Activated naive CD4-positive, alpha-beta T cell (primary cell): ENCODE measurements at places on chromosomes 12 and 14.

DNA sequence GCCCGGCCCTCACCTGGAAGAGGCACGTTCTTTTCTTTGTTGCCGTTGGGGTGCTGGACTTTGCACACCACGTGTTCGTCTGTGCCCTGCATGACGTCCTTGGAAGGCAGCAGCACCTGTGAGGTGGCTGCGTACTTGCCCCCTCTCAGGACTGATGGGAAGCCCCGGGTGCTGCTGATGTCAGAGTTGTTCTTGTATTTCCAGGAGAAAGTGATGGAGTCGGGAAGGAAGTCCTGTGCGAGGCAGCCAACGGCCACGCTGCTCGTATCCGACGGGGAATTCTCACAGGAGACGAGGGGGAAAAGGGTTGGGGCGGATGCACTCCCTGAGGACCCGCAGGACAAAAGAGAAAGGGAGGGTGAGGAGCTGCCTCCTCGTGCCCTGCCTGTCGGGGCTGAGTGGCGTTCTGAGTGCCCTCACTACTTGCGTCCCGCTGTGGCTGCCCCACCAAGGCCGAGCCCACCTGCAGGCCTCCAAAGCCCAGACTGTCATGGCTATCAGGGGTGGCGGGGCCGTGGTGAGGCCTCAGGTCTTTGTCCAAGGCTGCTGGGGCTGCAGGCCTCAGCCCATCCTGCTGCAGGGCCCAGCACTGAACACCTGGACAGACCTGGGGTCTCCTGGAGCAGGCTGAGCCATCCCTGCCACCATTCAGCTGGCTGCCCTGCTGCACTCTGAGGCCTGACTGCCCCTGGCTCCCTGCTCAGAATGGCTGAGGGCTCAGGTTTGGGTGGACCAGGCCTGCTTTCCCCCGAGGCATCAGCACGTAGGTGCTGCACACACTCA, 329.7 kb downstream of the TMEM121 start:
- no peak for DNase-seq

DNA sequence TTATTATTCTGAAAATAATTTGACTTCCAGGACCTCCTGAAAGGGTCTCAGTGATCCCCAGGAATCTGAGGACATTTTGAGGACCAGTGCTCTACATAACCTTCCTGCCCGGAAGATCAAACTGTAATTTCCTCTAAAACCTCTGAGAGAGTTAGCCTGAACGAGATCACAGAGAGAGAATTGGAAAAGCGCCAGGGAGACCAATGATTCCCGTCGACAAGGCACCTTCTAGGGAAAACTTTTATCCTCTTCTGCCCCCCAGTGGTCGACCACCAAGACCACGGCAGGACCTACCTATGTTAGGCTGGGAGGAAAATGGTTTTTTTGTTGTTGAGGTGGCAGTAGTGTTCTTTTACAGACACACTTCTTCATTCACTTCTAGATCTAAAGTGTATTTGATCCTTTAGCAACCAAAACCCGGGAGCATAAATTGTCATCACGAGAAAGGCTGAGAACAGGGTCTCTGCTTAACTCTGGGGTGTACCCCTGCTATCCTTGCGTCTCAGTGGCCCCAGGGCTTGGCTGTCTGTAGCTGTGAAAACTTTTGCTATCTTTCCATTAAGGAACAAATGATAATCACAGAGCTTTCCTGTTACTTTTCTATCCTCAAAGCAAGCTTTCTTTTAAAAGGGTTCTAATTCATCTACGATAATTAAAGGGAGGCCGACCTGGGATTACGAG, 62.9 kb upstream of the NID2 start:
- DNase-seq: no peak

- no peak for DNase-seq
Observed at GRCh38 chr14:92704821-92705220, 43.6 kb downstream of the LGMN start.

- DNase-seq: no peak
Observed at GRCh38 chr12:20376984-20377383, 8.6 kb downstream of the PDE3A start.

DNA sequence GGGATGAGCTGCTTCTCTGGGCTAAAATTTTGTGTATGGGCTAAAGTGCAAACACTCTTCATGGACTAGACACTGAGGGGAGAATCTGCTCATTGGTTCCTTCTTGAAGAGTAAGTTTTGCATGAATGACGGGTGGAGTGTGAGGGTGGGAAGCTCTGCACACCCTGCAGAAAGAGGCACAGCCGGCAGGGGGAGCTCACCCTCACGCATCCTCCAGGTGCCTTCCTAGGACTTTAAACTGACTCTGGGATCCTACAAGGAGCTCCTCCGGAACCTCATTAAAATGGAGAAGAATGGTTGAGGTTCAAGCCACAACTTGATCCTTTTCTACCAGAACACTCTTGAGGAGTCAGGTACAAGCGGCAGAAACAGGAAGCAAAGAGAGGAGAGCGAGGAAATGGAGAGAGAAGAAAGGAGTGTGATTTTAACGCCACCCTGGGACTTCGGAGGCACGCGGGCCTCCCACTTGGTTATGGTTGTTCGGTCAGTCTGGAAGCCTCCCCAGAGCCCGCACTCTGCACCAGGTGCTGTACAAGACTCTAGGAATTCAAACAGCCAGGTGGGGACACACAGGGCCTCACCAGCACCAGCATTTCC, 87.5 kb downstream of the SETD3 start:
- DNase-seq: peak; percentile 8

DNA sequence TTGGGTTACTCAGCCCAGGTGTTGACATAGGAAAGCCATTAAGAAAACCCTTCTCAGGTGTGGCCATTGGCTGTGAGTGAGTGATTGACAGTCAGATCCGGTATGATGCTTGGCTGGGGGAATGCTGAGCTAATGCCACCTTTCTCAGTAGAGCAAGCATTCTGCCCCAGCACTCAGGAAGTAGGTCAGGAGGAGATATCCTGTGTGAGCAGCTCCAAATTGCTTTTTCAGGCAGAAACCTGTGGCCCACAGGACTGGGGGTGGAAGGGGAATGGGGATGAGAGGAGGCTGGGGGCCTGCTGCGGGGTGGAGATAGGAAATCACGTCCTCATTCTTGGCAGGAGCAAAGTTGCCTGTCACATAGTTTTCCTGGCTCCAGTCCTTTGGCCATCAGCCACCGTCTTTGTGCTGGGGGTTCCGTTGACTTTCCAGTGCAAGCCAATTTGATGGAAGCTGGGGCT, 55.7 kb downstream of the NINJ2 start:
- no peak for DNase-seq

- no peak for DNase-seq
Observed at GRCh38 chr12:73465106-73465505, 1072.5 kb upstream of the ATXN7L3B start.

DNA sequence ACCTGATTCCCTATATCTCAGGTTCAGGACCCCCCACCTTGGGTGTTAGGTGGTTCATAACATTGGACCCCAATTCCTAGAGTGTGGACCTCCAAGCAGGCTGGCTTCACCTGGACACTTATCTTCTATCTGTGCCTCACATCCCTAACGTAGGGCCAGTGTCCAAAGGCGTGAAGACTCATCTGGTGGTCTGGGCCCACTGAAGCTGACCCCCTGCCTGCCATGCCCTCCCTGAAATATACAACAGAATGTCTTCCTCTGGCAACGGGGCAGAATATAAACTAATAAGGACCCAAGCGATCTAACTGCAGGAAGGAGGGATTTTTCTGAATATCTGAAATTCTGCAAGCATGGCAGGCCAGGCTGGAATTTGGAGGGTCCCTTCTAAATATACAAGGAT, 5.6 kb downstream of the HOXC13 start:
- DNase-seq: no peak

GRCh38 chr14:71011479-71011878, 104.2 kb downstream of the PCNX1 start:
- no peak for DNase-seq

- no peak for DNase-seq
Observed at GRCh38 chr12:2256915-2257314, 204.1 kb downstream of the CACNA1C start.

GRCh38 chr12:18421867-18422266, 160.5 kb downstream of the PIK3C2G start:
- no peak for DNase-seq

DNA sequence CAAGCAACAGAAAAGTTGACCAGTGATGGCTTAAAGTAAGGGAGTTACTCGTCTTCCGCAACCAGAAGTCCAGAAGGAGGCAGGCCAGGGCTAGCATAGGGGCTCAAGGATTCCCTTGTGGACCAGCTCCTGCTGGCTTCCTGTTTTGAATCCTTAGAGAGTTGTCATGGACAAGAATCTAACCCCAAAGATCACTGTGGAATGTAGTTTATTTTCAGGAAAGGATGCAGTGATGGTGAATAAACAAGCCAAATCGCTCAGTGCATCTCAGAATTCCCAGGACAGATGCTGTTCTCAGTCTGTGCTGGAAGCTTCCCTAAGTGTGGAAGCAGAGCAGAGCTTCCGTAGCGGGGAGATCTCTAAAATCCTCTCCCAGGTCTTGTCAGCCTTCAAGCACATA, 311.3 kb downstream of the C12orf75 start:
- no peak for DNase-seq

DNA sequence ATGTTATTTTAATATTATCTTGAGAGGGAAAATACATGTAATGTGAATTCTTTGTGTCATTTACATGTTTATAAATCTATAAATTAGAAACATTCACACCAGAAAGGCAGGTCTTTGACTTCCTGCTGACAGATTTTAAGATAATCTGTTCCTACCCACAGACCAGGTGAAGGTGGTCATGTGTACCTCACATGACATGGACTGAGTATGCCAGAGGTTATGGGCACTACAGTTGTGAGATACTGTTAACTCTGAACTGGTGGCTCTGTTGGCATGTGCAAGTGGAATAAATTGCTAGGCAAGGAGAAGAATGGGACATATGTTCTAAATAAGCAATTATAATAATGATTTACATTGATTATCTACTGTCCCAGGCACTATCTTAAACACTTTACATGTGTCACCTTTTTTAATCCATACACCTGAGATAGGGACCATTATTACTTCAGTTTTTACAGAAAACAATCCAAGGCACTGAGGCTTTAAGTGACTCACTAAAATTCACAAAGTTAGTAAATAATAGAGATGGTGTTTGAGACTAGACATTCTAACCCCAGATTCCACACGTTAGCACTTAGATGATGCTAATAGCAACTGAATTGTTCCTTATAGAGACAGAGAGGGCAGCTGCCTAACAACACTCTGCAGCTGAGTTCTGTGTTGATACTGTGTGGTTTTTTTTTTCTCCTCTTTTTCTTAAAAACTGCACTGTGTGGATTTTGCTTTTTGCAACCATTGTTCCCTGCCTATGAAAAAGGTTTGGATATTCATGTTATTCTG, 23.8 kb downstream of the SLC16A7 start:
- DNase-seq: no peak

DNA sequence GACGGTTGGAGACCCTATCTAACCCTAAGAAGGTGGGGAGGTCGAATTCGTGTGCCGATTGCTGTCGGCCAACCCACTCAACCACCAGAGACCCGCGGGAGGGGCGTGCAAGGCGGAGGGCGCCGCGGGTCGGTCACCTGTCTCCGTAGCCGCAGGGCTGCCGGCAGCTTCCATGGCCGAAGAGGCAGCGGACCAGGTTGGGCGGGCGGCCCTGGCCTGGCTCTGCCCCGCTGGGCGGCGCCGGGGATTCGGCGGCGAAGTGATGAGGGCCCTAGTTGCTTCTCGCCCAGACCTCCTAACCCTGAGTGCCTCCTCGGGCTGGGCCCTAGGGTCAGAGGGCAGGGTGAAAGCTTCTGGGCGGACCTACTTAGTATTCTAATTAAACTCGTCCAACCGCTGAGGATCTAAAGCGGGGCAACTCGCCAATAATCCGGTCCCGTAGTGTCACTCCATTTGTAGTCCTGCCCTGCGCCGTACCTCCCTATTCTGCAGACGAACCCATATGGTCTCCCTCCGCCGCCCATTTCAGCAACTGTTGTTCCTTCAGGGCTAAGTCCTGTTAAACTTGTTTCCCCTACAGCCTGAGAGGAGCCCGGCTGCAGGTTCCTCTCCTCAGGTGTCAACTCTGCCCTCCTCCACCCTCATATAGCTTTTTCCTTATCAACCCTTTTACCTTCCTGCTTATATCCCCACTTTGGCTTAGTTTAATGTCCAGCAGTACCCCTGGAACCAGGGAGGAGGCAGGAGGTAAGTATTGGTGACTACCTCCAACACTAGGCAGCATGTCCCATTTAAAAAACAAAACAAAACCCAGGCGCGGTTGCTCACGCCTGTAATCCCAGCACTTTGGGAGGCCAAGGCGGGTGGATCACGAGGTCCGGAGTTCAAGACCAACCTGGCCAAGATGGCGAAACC, at the start of gene PYM1:
Gene PYM1 (minus strand): TSS at position 307 of the 915 bp plus-strand sequence. CDS start 133 bp downstream, at position 174.
- no peak for DNase-seq

DNA sequence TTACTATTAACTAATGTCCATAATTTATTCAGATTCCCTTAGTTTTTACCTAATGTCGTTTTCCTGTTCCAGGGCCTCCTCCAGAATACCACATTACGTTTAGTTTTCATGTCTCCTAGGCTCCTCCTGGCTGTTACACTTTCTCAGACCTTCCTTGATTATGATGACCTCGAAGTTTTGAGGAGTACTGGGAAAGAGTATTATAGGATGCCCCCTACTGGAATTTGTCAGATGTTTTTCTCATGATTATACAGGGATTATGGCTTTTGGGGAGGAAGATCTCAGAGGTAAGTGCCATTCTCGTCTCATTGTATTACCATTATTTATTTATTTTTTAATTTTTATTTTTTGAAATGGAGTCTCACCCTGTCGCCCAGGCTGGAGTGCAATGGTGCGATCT, 17.7 kb upstream of the C1S start:
- DNase-seq: no peak

DNA sequence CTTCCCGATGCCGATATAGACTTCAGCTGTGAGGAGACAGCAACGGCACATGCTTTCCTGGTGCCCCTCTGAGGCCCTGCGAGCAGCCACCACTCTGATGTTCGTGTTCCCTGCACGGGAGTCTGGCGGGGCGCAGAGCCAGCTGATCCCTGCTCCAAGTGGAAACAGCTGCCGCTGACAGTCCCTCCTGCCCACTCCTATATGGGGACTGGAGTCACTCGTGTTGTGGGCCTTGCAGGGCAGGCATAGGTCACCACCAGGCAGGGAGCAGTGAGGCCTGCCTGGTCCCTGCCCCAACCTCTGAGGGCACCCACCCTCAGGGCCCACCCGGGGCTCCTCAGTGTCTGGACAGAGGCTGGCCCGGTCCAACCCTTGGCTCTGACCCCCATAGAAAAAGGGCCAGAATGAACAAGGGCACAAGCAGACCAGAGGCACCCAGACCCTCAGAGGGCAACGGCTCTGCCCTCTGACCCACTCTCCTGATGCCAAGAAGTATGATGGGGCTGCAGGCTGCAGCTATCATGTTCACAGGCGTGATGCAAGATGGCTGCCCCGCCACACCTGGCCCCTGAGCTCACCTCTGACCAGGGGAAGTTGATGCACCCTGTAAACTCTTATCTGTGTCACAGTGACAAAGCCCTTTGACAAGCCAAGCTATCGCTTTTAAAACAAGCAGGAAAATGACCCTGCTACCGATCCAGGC, 181.6 kb downstream of the CALM1 start:
- DNase-seq: no peak

GRCh38 chr14:87643005-87643404, 350.0 kb downstream of the GALC start:
- no peak for DNase-seq
